ENCODE measurements at places on chromosomes 12 and 14.
A peak's percentile ranks its signal among the peaks of the same experiment; 100 is the strongest.

- DNase-seq = no peak
These were observed 62.9 kb upstream of the VSX2 start for GRCh38 chr14:74176400-74176793.

- DNase-seq = no peak
These were observed 67.0 kb downstream of the IGF1 start for GRCh38 chr12:102413396-102413795.

DNA sequence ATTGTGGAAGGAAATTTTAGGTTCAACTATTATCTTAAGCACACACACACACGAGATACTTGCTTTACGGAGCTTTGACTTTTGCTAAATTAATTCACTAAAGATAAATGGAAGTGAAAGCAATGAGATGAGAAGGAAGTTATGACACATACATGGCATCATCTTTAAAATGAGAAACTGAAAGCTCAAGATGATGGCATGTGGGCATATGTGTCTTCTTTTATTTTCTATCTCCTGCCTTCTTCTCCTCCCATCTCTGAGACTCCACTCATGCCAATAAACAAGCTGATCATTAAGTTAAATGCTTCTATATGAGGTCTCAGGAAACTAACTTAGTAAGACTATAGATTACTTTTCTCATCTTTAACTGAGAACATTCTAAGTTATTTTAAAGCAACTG lies 216.7 kb downstream of the MED13L start:
- no peak for DNase-seq

DNA sequence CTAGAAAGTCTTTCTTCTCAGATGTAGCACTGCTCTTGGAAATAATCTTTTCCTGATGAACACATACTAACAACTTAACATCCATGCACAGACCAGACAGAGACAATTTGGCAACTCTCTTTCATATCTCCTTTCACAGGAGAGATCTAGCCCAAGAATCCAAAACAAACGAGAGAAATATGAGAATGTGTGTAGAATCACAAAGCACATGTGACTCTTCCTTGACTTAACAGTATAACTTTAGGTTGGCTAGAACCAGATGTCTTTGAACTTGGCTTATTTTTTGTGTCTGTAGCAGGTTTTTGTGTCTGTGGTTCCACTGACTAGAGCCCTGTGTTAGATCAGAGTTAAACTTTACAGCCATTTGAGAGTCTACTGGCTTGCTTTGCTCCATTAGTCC lies 114.2 kb downstream of the STXBP6 start:
- no peak for DNase-seq

DNA sequence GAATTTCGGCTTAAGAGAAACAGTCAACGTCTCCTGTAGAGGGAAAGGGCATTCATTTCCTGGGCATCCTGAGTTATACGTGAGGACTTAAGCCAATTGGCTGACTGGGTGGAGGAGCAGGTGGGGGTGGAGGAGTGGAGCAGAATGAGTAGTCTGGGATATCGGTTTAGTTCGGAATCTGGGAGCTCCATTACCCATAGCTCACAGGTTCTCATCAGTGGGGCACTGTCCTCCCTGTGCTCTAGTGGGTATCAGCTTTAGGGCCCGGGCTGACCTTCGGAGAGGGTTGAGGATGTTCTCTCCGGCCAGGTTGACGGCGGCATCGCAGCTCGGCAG lies 704 bp downstream of the SDR39U1 start:
- DNase-seq = no peak

DNA sequence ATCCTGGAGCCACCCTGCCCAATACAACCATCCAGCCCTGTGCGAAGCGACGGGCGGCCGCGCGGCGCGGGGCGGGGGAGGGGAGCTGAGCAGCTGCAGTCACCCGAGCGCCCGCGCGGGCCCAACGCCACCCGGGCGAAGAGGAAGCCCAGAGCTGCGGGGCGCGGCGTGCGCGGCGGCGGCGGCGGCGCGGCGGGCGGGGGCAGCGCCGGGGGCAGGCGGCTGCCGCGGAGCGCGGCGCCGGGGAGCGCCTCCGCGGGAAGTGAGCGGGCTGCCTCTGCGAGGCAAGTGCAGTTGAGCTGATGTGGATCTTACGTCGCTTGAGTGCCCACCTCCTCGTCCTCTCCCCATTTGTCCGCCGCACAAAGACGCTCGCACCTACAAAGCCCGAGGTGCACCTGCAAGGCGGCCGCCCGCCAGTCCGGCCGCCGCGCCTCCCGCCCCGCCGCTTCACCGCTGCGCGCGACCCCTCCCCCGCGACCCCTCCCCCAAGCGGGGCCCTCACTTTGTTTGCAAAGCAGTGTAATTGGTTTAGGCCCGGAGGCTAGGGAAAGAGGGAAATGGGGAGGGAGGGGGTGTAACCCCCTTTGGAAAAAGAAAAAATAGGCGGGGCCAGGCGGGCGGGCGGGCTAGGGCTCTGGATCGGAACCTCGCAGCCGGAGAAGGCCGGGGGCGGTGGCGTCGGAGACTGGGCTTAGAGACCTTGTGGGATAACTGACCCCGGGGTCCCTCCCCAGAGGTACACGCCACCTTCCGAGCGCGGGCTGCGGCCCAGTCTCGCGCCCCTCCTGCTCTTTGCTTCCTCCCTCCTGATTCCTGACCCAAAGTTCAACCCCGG lies at the start of the genes FOXA1 and TTC6:
FOXA1 (minus strand) TSS at position 279 of the 838 bp plus-strand sequence; CDS start at position 2, 277 bp downstream.
TTC6 (plus strand) TSS at position 659 of the 838 bp plus-strand sequence. CDS start 26,436 bp downstream, outside the sequence.
- DNase-seq = no peak

DNA sequence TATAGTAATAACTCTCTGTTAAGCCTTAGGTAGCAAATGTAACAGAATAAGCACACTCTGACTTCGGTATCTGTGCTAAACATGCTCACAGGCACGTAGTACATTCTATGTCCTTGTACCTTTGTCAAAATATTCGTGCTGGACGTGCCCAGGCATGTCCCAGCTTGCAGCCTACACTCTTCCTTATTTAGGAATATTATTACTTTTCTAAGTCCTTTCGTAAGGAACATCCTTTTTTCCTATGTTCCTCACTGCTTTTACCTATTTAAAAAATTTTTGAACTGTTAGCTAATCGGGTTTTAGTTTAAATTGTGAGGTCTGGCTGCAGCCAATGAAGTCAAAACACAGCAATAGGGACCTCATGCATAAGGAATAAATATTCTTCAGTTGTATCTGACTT lies 24.1 kb upstream of the UBC start:
- peak; percentile 21 for DNase-seq

- DNase-seq = peak; percentile 89
These were observed 7.7 kb downstream of the UBC start for GRCh38 chr12:124906606-124907261.

- DNase-seq = no peak
These were observed 174.3 kb downstream of the FOXN3 start for GRCh38 chr14:89242652-89243279.

DNA sequence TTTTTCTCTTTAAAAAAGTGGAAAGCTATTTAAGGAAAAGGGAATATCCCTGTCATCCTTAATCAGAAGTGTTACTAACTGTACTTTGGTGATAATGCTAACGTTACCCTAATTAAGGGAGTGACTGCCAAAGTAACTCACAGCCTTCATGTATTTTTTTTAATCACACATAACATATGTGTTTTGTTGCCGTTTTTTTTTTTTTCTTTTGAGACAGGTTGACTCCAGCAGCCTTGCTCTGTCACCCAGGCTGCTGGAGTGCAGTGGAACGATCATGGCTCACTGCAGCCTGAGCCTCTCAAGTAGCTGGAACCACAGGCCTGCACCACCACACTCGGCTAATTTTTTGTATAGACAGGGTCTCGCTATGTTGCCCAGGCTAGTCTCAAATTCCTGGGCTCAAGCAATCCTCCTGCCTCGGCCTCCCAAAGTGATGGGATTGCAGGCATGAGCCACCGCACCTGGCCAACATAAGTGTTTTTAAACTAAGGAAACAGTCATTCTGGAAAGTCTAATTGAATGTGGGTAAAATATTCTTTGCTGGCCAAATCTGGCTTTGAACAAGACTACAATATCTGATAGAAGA lies 56.5 kb downstream of the HECTD4 start:
- no peak for DNase-seq

DNA sequence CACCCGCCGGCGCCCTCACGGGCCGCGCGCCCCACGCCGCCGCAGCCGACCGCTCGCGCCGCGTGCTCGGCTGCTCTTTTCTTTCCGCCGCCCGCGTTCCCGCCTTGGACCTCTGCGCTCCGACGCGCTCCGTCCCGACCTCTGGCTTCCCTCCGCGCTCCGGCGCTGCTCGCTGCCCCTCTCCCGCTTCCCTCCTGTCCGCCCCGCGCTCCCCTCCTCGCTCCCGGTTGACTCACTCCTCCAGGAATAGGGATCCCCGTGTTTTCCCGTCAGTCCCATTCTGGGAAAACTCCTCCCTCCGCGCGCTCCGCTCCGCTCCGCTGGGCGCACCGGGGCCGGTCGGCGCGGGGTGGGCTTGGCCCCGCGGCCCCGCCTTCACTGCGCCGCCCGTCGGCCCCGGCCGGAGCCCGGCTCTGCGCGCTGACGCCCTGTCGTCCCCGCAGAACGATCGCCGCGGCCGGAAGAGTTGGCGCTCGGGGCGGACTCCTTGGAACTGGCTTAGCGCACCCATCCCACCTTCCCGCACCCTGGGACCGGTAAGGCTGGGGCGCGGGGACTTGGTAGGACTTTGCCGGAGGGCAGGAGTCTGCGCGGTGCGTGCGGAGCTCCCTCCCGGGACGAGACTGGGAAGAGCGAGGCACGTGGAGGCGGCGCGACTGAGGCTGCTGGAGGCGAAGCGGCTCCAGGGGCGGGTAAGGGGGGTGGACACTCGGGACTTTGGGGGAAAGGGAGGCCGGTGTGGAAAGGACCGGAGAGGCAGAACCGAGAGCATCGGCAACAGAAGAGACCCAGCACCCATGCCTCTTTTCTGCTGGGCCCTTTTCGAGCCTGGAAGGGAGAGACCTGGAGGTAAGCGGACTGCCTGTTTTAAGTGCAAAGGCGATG lies 550 bp downstream of the TEAD4 start:
- peak; percentile 23 for DNase-seq

GRCh38 chr14:59566725-59567124 lies 9.9 kb downstream of the CCDC175 start:
- DNase-seq = no peak

- no peak for DNase-seq
These were observed 65.4 kb downstream of the FZD10 start for GRCh38 chr12:130227641-130228040.

- no peak for DNase-seq
These were observed 60.7 kb downstream of the GALNT8 start for GRCh38 chr12:4780641-4781611.
